Cortex of kidney (tissue), 1 donor: ENCODE measurements at places on chromosomes 4 and X.

DNA sequence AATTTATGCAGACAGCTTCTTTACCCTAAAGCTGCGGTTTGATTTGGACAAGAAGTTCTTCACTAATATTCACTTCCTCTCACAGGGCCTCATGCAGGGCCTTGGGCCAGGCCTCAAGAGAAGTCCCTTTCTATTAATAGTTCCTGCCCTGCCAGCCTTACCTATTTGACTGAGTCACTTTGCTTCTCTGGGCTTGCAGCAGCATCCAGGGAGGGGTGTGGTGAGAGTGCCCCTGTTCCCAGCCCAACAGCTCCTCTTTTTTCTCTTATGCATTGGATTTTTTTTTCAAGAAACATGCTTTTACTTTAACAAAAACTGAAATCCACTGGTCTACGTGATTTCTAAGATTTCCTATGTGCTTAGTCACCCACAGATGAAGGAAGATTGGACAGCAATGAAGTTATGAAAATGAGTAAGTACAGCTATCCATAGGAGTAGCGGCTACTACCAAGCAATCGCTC, 26.7 kb downstream of the FAM156B start:
- DNase-seq, result no peak

GRCh38 chr4:98248934-98249333, 12.2 kb upstream of the RAP1GDS1 start:
- no peak for DNase-seq

DNA sequence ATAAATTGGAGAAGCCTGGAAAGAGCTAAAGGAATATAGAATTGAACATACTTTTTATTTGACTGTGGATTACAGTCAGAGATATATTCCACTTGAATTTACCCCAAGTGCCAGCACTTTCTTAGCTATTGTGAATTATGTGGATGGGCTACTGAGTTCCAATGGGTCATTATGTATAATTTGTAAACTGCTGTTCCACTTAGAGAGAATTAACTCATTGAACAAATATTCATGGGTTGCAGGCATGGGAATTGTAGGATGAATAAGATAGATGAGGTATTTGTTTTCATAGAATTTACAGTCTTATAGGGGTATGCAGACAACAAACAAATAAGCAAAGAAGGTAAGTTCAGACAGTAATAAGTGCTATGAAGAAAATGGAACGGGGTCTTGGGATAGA, 195.7 kb downstream of the SHROOM3 start:
- no peak for DNase-seq

GRCh38 chrX:49287665-49288064, 15.8 kb upstream of the GAGE10 start:
- no peak for DNase-seq

DNA sequence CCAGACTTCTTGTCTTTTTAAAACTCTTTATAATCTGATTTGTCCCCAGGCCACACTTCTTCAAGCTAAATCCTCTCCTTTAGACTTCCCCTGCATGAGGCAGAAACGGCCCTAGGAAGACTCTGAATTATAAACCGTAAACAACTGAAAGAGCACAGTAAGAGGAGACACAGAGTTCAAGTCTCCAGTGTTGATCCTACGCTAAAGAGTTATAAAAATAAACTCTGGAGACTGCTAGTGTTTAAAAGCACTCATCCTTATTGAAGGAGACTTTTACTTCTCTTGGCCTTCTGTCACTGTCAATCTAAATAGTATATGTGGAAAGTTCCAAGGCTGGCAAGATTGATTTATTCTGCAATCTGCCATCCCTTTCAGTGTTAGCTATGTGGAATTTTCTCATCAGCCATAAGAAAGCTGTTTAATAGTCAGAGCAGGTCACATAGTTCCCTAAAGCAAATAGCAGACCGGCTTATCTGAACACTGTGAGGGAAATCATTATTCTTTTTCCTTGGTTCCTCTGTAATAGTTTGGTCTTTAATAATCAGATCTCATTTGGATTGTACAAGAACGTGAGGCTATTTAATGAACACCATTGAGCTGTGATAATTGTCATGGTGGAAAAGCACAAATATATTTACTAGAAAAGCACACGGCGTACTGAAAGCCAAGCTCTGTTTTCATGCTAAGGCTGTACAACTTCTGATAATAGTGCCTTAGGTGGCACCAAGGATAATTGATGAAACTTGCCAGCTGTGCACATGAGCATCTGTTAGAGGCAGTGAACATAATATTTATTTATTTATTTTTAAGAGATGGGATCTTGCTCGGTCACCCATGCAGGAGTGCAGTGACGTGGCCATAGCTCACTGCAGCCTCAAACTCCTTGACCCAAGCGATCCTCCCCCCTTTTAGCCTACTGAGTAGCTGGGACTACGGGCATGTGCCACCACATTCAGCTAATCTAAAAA, 157.7 kb downstream of the CEP135 start:
- DNase-seq, result no peak

DNA sequence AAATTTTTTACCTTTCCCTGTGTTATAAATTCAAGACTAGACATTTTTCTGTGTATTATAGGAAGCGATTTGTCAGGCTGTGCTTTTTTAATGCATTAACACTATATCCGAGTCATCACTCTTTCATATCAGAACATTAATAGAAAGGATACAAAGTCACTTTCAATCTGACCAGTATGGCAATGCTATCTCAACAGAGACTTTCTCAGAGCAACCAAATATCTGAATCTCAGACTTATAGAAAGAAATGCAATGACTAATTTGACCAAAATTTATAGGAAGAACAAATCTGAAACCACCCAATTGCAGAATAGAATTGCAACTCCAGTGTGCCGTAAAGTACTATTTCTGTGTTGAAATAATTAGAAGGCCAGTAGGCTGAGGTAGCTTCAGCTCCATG, 473 bp upstream of the TKTL2 start:
- no peak for DNase-seq

- DNase-seq, result no peak
Observed at GRCh38 chrX:69031971-69032391, 133.3 kb downstream of the PJA1 start.

GRCh38 chrX:1481636-1482529, 29.2 kb upstream of the ASMTL start:
- DNase-seq, result no peak

DNA sequence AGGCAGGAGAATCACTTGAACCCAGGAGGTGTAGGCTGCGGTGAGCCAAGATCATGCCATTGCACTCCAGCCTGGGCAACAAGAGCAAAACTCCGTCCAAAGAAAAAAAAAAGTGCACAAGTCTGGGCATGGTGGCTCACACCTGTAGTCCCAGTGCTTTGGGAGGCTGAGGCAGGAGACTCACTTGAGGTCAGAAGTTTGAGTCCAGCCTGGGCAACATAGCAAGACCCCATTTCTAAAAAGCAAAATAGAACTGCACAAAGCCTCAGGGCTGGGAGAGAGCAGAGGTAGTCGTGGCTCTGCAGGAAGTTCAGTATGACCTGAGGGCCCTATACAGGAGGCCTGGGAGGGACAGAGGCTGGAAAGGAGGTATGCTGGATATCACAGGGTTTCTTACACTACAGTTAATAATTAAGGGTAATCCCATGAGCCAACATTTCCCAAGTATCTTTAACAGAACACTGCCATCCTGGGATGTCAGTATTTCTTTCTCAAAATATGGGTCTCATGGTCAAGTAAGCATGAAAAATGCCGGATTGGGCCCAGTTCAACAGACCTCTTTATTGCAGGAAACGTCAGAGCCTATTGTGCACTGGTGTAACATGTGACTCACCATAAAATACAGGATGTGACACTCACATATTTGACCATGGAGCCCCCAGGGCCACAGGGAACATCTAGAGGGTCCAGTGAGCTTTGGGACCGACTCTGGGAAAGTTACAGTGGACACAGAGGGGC, 37.8 kb downstream of the ACSL1 start:
- DNase-seq, result no peak

DNA sequence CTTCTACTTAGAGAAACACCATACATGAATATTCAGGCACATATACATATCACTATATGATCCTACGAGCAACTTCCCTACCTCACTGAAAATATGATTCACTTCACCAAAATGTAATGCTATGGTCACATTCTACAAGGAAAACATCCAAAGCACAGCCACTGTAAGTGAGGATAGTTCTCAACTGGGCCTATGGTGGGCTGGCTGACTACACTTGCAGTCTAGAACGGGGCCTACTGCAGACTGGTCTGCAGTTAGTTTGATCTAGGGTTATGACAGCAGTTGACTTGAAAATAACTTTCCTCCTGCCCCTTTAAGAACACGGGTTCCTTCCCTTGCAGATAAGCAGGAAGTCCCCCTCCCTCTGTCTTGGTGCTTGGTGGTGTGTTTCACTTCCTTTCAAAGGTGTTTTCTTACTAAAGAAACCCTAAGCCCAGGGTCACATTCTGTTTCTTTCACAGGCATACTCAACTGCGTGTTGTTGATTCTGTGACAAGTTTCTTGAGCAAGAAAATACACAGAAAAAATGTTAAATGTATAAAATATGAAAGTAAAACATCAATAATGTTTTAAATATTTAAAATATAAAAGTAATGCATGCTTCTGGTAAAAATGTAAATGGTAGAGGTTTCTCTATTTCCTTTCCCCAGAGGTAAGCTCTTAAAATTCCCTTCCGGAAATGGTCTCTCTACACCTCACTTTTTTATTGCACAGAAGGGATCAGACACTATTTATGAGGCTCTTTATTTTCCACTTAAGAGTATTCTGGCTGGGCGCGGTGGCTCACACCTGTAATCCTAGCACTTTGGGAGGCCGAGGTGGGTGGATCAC, 18.0 kb upstream of the TMSB4X start:
- DNase-seq, result no peak

- no peak for DNase-seq
Observed at GRCh38 chr4:113537203-113537602, 224.3 kb downstream of the CAMK2D start.

DNA sequence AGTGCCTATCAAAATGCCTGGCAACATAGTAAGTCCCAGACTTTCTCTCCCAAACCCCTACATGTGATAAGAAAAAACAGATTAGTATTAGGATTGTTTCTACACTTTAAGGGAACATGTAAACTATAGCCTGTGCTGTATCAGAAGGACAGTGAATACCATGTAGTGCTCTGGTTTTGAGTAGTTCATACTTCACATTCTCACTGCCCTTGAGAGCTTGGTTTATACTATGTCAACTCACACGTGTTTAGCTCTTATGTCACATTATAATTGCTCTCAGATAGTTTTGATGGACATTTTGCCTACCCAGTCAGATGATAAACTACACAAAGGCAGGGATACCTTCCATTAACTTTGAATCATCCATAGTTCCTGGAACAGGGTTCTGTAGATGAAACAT, 58.0 kb upstream of the PGRMC2 start:
- DNase-seq, result no peak
